Pons (tissue), 1 donor: ENCODE measurements at places on chromosomes 11 and 22.
A peak's percentile ranks its signal among the peaks of the same experiment; 100 is the strongest.

GRCh38 chr11:11843211-11843621 is 1.4 kb downstream of the USP47 start:
- peak; percentile 75 for DNase-seq

- DNase-seq: no peak
These were observed 426.0 kb upstream of the ISX start for GRCh38 chr22:34639911-34640310.

DNA sequence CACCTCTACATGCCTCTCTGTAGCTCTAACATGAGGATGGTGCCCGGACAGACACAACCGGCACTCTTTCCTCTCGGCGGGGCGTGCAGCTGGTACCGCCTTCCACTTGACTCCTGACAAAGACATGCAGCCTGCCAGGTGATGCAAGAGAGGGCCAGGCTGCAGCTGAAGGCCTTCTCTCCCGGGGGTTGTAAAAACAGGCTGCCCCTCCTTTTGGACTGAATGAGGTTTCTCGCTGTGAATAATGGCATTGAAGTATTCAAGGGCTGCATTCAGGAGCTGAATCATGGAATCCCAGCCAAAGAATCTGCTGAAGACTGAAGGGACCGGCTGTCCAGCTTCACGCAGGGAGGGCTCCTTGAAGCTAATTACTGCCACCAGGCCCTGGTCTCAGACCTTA is 110.9 kb downstream of the GALNT18 start:
- peak; percentile 89 for DNase-seq

GRCh38 chr11:15969281-15969680 is 387.1 kb downstream of the SOX6 start:
- peak; percentile 72 for DNase-seq

GRCh38 chr11:17004486-17005148 is 9.6 kb downstream of the PLEKHA7 start:
- DNase-seq: no peak

DNA sequence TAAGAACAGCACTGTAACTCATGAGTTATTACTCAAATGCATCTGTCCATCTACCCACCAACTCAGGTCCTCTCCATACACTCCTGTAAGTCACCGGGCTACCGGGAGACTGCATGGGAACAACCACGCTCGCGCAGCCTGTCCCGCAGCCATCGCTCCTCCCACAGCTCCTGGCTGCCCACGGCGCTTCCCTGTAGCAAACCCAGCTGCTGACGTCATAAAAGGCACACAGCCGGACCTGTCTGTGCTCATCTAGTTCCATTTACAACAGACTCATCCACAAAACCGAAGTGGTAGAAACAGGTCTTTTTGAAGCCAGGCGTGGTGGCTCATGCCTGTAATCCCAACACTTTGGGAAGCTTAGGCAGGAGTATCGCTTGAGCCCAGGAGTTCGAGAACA is 23.4 kb upstream of the PACSIN2 start:
- no peak for DNase-seq

DNA sequence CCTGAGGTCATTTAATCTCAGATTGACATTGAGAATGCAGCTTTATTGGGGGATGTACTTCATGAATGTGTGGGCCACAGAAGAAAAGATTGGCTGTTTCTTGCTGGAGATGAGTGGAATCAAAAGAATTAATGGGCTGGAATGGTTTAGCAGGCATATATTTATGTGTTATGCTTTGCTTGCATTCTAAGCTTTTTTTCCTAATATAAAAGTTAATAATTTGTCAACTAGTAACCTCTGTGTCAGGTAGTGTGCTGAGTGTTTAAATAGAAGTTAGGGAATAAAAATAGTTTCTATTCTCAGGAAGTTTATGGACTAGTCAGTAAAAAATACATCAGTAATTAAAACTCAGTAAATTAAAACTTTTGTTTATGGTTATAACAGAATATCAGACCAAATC is 67.4 kb upstream of the PRODH start:
- DNase-seq: no peak

DNA sequence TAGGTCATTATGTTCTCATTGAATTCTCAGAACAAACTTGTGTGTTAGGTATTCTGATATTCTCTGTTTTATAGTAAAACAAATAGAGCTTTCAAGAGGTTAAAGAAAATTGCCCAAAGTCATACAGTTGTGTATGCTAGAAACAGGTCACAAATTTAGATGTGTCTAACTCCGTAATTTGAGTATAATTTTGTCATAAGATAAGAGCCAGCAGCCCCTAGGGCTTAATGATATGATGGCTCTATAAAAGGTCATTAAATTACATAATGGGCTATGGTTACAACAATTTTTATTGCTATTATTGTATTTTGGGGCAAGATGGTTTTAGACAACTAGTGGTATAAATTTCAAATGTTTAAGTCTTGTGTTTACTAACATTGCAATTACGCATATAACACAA is 701.9 kb downstream of the LUZP2 start:
- no peak for DNase-seq

- no peak for DNase-seq
These were observed 12.8 kb downstream of the CD82 start for GRCh38 chr11:44578279-44578678.

DNA sequence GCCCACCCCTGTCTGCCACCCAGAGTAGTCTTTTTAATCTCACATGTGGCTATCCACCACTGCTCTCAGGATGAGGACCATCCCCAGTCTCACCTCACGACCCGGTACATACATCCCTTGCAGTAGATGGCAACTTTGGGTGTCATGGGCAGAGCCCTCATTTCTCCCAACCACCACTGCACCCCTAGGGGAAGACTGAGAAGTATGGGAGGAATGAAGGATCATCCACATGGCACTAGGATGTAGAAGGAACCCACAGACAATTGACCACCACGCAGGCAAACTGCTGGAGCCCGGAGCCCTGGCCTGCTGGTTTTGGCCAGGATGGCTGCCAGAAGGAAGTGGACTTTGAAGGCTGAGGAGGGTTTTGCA is 1.9 kb upstream of the SCARF2 start:
- DNase-seq: no peak

- no peak for DNase-seq
These were observed 67.1 kb upstream of the CARD18 start for GRCh38 chr11:105206633-105207032.
